ENCODE measurements at places on chromosomes 11 and 22.
A peak's percentile ranks its signal among the peaks of the same experiment; 100 is the strongest.

DNA sequence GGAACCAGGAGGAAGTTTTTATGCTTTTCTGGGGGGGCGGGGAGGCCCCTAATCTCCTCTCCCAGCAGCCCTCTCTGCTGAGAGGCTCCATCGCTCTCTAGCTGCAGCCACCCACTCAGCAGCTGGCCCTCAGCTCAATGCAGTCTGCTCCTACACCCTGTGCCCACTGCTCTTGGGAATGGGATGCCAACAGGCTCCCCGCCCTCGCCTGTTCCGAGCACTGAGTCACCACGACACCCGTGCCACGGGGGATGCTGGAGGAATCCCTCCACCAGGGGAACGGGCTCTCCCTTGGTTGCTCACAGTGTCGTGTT lies 23.5 kb upstream of the SUSD2 start:
- DNase-seq: peak; percentile 59

DNA sequence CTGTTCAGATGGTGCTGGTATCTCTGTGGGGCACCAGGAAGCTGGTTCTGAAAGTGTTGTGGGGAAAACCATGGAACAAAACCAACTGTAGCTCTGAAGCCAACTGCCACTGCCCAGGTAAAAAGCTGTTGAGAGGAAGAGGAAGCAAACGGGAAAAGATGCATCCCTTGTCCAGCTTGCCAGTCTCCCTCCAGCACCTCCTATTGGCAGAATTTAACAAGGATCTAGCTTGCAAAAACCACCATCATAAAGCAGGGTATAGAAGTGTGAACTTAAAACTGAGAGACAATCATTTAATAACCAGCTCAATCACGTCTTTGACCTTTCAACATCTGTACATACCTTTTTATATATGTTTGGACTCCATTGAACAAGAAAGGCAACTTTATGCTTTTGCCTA lies 4.5 kb downstream of the PATE1 start:
- DNase-seq: no peak

GRCh38 chr22:42942351-42942750 lies 72.6 kb downstream of the PACSIN2 start:
- no peak for DNase-seq

GRCh38 chr11:115556984-115557383 lies 52.8 kb upstream of the CADM1 start:
- no peak for DNase-seq

- no peak for DNase-seq
These were observed 4.0 kb downstream of the NF2 start for GRCh38 chr22:29607426-29607825.

DNA sequence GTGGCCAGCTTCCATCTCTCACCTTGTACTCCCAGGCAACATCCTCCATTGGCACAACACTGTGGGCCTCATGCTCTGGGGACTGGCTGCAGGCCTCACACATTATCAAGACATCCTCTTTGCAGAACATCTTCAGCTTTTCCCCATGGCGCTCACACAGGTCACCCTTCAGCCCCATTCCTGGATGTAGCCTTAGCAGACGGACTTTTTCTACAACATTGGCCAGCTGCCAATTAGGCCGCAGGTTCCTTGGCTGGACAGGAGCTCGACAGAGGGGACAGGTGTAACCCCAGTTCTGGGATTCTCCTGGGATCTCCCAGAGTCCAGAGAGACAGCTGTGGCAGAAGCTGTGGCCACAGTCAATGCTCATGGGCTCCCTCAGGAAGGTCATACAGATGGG lies 3.0 kb downstream of the TRIM68 start:
- DNase-seq: no peak

DNA sequence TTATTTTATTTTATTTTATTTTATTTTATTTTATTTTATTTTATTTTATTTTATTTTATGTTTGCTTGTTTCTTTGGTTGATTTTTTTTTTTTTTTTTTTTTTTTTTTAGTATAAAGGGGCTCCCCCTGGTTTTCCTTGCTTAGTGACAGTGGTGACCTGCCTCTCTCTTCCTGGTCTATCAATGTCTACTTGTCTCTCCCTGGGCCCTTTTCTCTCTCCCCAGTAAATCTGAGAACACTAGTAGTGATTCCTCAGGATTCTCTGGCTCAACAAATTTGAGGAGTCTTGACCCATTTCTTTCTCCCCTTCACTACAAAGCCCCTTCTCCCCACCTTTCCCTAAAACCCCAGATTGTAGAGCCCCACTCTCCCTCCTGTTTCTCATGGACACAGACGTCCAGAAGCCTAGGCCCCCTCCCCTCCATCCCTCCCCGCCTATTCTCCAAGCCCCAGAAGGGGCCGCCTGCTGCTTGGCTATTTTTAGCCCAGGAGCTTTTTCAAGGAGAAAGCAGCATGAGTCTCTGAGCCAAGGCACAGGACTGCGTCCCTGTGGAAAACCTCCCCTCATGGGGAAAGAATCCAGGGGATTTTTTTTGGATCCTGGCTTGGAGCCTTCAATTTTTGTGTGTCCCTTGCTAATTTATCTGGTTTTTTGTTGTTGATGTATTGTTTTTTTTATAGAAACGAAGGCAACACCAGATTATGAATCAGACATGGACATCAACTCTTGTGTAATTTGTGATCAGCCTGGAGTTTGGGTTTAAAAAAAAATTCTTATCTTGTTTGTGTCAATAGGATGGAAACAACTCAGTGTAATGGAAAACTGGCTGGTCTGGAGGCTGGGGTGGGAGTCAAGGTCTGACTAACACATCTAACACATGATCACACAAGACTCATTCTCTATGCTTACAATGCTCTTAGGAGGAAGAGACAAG lies 17.5 kb upstream of the ACCSL start:
- peak; percentile 69 for DNase-seq

DNA sequence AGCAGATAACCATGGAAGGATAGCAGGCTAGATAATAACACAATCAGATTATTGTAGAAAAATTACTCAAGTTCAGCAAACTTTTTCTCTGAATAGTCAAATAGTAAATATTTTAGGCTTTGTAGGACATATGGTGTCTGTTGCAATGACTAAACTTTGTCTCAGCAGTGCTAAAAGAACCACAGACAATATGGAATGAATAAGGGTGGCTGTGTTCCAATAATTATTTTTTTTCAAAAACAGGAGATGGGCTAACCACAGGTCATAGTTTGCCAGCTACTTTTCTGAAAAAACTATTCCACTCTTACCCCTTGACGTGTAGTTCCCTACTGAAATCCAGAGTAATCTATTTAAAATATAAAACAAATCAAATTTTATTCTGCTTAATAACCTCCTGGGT lies 153.9 kb upstream of the LRRC4C start:
- DNase-seq: no peak

- DNase-seq: no peak
These were observed 1.9 kb downstream of the CNGA4 start for GRCh38 chr11:6240781-6241180.

All from tongue (tissue), 3 donors.